ENCODE measurements at places on chromosomes 11 and 22.
A peak's percentile ranks its signal among the peaks of the same experiment; 100 is the strongest.

DNA sequence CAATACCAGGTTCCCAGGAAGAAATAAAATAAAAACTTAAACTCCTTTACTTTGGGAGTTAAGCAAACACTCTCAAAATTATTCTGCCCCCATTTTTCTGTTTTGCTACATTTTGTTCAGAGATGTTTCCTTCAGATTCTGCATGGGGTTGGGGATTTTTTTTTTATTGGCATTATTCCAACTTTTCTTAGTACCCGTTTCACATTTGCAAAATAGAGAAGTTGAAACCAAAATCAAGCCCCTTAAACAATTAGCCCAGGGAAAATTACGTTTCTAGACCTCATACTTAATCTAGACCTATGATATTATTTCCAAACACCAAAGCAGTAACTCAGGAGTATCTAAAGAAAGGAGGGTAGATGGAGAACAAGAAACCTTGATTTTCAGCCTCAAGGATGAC, 20.6 kb upstream of the MS4A7 start:
- no peak for DNase-seq

DNA sequence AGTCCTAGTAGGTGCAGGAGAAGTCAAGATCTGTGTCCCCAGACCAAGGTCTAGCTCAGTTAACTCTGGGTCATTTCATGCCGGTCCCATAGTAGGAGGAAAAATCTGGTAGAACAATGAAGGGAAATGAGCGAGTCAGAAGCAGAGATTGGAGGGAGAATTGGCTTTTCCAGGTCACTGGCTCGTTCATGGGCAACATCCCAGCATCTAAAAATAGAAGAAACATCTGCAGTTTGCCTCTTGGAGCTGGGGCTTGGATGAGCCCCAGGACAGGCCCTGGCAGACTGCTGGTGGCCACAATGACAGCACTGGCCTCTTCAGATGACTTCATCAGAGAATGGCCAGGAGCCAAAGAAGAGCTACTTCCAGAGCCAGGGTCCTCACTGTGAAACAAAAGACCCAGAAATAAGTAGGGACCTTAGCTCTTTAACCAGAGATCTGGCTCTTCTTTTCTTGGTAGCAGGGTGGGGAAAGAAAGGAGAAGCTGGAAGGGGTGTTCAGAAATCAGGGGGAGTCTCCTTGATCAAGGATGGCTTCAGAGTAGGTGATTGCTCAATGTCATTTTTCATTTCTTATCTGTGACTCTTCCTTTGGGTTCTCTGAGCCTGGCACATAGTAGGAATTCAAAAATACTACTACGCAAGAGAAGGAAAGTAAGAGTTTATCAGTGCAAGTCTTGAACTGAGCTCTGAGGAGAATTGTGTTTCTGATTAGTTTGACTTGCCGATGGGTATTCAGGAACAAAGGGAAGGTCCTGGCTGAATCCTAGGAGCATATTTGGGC, 102.6 kb downstream of the TMPRSS5 start:
- no peak for DNase-seq

GRCh38 chr11:67364783-67365722, 8.3 kb downstream of the CLCF1 start:
- DNase-seq: no peak

- no peak for DNase-seq
These were observed 122.2 kb downstream of the CD44 start for GRCh38 chr11:35261197-35261596.

- DNase-seq: no peak
These were observed 3.9 kb downstream of the RHOG start for GRCh38 chr11:3836903-3837302.

- DNase-seq: no peak
These were observed 257.1 kb upstream of the CADM1 start for GRCh38 chr11:115761348-115761747.

DNA sequence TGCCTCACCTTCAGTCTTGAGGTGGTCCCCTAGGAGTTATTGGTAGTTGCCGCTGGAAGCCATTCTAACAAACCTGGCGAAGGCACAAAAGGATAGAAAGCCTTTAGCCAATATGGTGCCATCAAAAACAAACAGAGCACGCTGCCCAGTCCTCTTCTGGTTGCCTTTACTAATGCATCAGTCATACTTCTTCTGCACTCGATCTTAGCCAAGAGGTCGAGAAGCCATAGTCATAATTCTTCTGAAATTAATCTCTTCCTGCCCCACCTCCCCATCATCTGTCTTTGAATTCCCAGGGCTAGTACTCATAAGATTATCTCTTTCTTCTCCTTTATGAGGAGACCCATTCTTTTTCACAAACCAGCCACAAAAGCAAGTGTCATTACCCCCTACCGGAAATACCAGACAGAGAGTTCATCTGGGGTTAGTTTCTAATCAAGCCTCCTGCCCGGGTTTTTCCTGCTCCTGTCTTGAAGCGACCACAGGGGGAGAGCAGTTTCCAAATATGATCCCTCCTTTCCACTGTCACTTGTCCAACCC, 21.4 kb upstream of the EHF start:
- DNase-seq: no peak

- DNase-seq: no peak
These were observed 9.5 kb upstream of the ST3GAL4 start for GRCh38 chr11:126345759-126346585.

DNA sequence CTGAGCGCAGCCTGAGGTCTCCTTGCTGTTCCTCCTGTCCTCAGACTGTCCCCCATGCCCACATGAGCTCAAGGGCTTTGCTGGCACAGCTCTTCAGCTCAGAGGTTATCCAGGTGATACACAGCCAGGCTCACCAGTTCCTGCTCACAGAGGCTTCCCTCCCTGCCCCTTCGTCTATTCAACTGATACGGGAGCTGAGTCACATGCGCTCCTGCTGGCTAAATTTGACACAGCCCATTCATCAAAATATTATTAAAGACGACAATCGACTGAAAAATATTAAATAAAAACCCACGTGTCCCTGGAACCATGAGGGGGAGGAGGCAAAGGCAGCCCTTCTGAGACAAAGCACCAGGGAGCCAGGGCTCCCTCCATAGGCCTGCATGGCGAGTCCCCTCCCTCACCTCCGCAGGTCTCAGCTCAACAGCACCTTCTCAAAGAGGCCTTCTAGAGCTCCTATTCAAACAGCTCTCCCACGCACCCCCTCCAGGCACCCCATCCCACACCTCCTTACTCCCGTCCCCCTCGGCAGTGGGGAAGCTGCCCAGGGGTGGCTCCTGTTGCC, 40.5 kb downstream of the DUSP8 start:
- DNase-seq: no peak

GRCh38 chr11:63503492-63503891, 2.4 kb upstream of the LGALS12 start:
- DNase-seq: no peak

- no peak for DNase-seq
These were observed 6.3 kb upstream of the SEZ6L start for GRCh38 chr22:26162926-26163325.

DNA sequence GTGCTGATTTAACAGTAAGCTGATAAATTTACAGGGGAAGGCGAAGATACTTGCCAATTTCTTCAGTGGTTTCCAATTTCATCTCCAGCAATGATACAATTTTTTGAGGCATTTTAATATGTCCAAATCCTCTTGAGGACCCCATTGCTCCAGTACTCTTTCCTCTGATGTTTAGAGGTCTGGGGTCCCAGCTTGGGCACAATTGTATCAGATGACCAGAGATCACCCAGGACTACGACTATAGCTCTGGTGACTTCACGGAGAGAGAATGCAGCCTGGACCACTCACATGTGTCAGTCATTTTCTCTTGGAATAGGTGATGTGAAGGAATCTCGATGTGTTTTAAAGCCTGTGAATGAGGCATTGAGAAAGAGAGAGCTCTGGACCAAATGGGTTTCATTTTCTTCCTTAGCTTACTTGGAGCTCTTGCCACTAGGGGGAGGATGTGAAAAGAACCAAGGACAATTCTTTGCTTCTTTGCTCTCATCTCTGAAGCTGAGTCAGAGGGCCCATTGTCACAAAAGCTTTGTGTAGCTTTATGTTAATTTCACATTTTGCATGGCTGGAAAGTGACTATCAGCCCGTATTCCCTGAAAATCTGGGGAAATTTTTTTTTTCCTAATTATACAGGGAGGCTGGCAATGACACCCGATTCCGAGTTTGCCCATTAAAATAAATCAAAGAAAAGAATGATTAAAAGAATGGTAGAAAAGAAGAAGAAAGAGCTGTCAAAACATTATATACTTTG, 6.7 kb upstream of the CCDC90B start:
- DNase-seq: no peak

DNA sequence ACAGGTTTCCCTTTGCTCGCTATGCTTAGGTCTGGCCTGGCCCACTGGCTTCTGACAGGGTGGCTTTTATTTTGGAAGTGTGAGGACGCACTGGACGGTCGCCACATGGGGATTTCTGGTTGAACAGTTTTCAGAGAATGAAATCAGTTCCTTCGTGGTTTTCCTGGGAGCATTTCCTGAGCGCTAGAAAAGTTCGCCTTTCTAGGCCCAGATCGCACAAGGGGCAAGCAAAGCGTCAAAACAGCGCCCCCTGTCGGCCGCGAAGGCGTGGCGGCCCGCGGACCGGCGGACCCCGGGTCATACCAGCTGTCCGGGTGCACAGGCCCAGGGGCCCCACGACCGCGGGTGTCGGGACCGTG, 12.7 kb upstream of the CYP2R1 start:
- DNase-seq: peak; percentile 80

GRCh38 chr11:16117989-16118756, 238.2 kb downstream of the SOX6 start:
- no peak for DNase-seq

DNA sequence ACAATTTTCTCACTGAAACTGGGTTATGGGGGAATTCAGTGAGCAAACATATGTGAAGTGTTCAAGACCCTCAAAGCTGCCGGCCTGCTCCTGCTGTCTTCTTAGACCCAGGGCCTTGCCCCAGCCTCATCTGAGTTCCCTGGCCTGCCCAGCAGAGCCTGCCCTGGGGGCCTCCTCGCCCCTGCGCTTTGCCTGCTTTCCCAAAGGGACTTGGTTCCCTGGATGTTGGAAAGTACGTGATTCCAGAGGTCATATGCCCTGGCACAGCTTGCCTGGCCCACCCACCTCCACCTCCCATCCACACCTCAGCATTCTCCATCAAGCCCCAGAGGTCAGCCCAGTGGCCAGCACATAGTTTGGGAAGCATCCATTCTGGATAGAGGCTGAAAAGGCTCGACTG, 13.7 kb upstream of the POU2F3 start:
- DNase-seq: no peak

DNA sequence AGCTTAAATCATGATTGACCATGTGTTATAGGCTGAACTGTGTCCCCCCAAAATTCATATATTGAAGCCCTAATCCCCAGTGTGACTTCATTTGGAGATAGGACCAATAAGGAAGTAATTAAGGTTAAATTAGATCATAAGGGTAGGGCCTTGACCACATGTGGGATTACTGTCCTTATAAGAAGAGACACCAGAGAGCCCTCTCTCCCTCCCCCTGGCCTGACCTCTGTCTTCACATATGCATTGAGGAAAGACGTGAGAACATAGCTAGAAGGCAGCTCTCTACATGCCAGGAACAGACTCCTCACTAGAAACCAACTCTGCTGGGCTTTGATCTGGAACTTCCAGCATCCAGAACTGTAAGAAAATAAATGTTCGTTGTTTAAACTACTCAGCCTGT, 13.6 kb upstream of the NUP50 start:
- DNase-seq: no peak

- DNase-seq: no peak
These were observed 50.3 kb downstream of the GRAMD1B start for GRCh38 chr11:123480290-123480815.

DNA sequence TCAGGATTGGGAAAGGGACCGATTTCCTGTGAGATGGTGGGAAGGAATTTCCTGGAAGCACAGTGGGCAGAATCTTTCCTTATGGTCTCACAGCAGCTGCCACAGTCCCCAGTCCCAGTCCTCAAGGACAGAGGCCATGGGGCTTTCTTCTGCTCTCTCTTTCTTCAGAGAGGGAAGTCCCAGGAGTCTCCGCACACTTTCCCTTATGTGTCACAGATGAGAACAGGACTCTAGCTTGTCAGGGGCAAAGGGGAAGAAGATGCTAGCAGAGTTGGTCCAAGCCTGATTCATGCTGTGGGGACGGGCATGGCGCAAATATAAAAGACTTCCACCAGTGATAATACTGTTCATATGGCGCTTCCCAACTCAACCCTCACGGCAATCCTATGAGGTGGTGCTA, 7.5 kb upstream of the PPFIA1 start:
- DNase-seq: no peak

DNA sequence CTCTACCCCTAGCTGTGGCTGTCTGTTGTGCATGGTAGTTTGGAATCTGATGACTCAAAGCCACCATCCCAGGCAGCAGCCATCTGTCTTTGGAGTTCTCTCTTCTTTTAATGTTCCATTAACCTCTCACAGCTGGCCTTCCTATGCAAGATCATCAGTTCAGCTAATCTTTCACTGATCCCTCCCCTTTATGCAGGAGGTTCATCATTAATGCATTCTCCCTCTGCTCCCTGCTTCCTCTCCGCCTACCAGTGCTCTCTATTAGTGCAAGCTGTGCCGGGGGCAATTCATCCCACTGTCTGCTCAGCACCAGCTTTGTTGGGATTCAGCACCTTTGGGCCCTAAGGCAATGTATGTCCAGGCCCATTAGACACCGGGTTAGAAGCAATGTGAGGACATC, 413.0 kb upstream of the LRRC4C start:
- DNase-seq: no peak

- no peak for DNase-seq
These were observed 317 bp downstream of the BDNF start for GRCh38 chr11:27699926-27700350.

GRCh38 chr11:96328395-96329010, 14.5 kb downstream of the MAML2 start:
- DNase-seq: no peak

GRCh38 chr11:64627371-64627770, 36.4 kb downstream of the SLC22A12 start:
- no peak for DNase-seq

- no peak for DNase-seq
These were observed 23.9 kb upstream of the MICAL2 start for GRCh38 chr11:12086271-12087074.

GRCh38 chr11:12792590-12792989, 118.4 kb downstream of the TEAD1 start:
- DNase-seq: no peak

GRCh38 chr11:95242845-95243605, 12.0 kb upstream of the SESN3 start:
- DNase-seq: no peak

DNA sequence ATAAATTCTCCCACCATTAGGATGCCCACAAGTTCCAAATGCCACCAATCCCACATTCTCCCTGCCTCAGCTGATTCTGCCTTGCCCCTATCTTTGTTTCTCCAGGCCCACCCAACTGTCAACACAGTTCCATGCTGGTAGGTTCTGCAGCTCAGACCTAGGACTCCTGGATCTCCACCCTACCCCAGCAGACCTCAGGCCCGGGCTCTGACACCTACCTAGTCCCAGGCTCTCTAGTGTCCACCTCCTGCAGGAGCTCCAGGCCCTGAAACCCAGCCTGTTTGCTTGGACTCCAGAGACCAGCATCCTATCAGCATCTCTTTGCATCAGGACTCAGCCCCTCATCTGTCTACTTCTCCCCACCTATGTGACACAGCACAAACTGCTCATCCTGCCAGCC, 86.5 kb downstream of the PDE2A start:
- DNase-seq: no peak

- DNase-seq: no peak
These were observed 295.6 kb downstream of the CASP12 start for GRCh38 chr11:104602643-104603042.

GRCh38 chr11:914204-914603, 3.6 kb upstream of the CHID1 start:
- DNase-seq: no peak
